ENCODE measurements at places on chromosomes 5 and 9. TPM values are rescaled to one million over a fixed set of nuclear protein-coding genes. Genes with fewer than 3 reads are reported as not detected.

Gene MARCOL
- total RNA-seq = not detected

Gene RASGEF1C
- not detected for total RNA-seq

Gene LMBRD2
- total RNA-seq = 10.7 TPM

- DNase-seq = no peak
Measured at GRCh38 chr9:95481000-95481399, 35.8 kb downstream of the PTCH1 start.

- DNase-seq = no peak
Measured at GRCh38 chr9:35566417-35566816, 38.6 kb upstream of the TESK1 start.

- no peak for DNase-seq
Measured at GRCh38 chr9:123048748-123049147, 15.3 kb downstream of the GPR21 start.

GRCh38 chr5:151947931-151948608, 23.4 kb upstream of the GLRA1 start:
- no peak for DNase-seq

- DNase-seq = no peak
Measured at GRCh38 chr9:16213781-16214515, 656.5 kb downstream of the BNC2 start.

DNA sequence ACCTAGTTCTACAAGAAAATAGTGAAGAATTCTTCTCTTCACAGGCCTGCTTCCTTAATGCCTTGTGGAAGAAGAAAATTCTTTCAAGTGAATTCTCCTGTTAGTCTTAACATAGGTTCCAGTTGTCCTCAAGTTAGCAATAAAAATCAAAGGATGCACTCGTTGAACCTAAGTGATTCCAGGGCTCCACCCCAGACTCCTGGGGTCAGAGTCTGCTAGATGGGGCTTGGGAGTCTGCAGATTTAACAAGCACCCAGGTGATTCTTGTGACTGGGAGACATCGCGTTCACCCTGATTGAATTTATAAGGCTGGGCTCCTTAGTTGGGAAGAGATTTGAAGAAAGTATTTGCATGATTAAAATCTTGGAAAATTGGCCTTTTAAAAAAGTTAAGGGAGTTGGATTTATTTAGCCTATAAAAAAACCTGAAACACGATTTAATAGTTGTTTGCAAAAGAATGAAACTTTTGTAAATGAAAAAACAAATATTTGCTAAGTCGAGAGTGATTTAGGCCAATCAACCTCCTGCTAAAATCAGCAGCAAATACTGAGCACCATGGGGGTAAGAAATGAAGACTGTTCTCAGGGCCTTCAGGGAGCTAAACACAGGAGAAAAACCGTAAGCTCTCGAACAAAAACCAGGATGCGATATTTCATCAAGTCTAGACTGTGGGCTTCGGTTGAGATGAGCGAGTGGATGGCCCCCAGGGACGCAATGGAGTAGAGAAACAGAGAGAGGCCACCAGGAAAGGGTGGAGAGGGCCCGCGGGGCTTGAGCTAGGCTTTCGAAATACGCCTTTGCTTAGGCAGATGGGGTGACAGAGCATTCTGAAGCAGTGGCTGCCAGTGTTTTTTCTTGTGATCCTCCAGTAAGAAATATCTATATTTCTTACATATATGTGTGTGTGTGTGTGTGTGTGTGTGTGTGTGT, 86.9 kb upstream of the TTC23L start:
- DNase-seq = no peak

- no peak for DNase-seq
Measured at GRCh38 chr9:126412905-126413304, 86.3 kb downstream of the MVB12B start.

DNA sequence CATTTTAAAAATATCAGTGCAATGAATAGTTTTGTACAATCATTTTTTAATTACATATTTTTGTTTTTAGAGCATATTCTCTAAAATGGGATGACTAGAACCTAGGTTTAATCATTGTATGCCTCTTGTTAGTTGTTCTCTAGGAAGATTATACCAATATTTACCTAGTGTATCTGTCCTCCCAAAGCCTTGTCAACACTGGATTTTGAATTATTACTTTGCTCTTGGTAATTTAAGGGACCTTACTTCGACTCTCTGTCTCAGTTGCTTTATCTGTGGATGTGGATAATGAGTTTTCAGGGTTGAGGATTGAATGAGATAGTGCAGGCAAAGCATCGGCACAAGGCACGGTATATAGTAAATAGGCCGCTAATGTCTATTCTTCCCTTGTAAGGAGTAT, 10.9 kb upstream of the PIP5K1B start:
- no peak for DNase-seq

DNA sequence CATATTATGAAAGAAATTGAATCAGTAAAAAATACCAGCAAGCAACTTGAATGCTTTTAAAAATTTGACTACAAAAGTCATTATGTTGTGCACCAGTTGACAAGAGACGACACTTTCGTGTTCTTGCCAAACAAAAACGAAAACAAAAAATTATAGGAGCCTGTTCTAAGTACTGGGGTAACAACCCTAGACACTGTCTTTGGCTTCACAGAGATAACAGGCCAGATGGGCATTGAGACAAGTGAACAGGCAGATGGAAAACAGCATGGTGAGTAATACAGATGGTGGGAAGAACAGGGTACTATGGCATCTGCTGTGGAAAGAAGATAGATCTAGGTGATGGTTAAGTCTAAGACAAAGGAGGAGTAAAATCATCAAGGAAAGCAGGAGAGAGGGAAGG, 99.0 kb downstream of the CDH12 start:
- no peak for DNase-seq

- DNase-seq = no peak
Measured at GRCh38 chr9:129879991-129880653, 44.9 kb downstream of the USP20 start.

DNA sequence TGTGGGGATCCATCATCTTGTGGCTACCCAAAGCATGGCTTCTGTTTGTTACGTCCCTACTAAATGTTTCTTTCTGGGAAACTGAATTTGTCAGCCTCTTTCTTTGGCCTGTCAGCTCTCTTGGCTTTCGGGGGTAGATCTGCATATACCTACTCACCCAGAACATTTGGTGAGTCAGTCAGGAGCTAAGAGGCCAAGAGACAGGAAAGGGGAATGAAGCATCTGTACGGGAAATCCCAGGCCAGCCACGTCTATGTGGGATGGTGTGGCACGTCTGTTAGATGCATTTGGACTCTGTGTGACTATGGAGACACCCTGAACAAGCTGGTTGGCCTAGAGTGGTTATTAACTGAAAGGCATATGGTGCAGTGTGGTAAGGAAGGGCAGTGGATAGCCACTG, 58.1 kb downstream of the CDO1 start:
- no peak for DNase-seq

DNA sequence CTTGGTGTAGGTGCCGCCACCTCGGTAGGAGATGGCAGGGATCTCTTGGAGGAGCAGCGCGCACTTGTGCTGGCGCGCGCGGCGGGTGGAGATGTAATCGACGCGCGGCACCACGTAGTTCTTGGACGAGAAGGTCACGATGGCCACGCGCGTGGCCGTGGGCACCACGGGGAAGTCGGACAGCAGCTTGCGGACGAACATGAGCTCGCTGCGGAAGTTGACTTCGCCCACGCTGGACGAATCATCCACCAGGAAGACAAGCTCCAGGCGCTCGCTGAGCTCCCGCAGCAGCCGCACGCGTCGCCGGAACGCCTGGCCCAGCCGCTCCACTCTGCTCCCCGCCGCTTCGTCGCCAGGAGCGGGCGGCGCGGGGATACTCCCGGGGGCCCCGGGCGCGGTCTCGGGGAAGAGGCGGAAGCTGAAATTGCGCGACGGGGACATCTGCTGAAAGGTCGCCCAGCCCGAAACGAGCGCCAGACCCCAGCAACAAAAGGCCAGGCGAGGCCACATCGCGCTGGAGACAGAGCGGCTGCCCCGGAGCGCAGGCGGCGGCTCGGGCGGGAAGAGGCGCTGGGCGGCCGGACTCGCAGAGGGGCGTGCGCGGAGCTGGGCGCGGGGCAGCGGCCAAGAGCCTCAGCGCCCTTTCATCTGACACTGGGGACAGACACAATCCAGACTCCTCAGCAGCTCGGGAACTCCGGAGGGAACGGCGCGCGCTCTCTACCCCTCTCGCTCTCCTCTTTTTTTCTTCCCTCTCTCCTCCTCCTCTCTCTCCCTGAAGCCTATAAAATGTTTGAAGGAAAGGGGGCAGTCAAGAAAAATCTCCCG, at the start of gene SVEP1:
Gene SVEP1, minus strand, starts transcription at position 708 of the 828 bp plus-strand sequence. Its CDS starts 198 bp downstream, at position 510.
- no peak for DNase-seq

- DNase-seq = no peak
Measured at GRCh38 chr9:27379311-27380251, 82.6 kb upstream of the EQTN start.
